Stimulated activated CD4-positive, alpha-beta T cell treated with anti-CD3 and anti-CD28 coated beads, Interleukin-4, amount 100 ng/mL, for 1 hour (primary cell): ENCODE measurements at places on chromosomes 1 and 21.

DNA sequence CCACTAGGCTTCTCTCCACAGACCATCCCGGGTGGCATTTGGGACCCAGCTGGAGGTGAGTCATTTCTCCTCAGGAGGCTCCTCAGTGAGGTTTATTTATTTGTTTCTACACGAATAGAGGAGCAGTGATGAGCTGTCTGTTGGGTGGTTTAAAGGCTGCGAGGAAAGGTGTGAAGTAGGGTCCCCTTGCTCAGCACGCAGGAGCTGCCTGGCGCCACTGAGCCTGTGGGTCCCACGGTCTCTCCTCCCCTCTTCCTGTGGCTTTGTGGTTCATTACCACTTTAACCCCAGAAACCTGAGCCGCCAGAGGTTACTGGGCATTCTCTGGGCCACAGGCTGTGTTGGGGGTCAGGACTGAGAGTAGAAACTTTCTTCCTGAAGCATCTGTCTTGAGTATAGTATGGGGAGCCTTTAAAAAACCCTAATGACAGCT, 39.9 kb downstream of the IL6R start:
- peak; percentile 20 for DNase-seq

GRCh38 chr1:181791721-181792120, 269.8 kb downstream of the ZNF648 start:
- DNase-seq = no peak

DNA sequence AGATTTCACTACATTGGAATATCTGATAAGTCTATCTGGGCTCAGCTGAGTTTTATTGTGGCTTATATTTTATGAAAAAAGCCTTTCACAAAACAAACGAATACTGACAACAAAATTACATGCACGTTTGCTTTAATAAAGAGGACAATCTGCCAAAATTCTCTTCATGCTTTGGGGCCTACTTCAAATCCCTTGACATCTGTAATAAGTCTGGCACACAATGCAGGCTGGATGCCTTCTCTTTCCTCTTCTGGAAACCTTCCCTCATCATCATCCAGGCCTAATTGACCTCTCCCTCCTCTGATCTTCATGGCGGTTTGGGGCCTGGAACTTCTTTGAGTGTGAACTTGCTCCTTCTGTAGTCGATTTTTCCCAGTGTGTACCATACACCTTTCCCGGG, 70.3 kb downstream of the MAP10 start:
- DNase-seq = no peak

GRCh38 chr1:82586473-82586872, 785.7 kb downstream of the ADGRL2 start:
- no peak for DNase-seq

GRCh38 chr1:100100202-100100601, 32.5 kb downstream of the SASS6 start:
- DNase-seq = no peak

DNA sequence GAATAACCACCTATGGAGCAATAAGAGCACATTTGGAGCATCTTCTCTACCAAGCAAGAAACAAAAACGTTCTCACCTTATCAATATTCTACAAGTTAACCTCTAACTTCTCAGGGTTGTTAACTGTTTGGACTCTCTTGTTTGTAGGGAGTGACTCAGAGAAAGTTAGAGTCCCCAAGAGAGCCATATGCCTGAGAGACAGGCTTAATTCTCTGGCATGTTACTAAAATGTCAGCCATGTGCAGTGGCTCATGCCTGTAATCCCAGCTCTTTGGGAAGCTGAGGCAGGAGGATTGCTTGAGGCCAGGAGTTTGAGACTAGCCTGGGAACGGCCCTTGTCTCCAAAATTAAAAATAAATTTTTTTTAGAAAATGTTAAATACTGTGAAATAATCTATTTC, 4.2 kb upstream of the HENMT1 start:
- no peak for DNase-seq

GRCh38 chr1:30538226-30538992, 185.0 kb downstream of the MATN1 start:
- DNase-seq = no peak

- no peak for DNase-seq
Observed at GRCh38 chr1:55184859-55185258, 30.3 kb downstream of the USP24 start.

DNA sequence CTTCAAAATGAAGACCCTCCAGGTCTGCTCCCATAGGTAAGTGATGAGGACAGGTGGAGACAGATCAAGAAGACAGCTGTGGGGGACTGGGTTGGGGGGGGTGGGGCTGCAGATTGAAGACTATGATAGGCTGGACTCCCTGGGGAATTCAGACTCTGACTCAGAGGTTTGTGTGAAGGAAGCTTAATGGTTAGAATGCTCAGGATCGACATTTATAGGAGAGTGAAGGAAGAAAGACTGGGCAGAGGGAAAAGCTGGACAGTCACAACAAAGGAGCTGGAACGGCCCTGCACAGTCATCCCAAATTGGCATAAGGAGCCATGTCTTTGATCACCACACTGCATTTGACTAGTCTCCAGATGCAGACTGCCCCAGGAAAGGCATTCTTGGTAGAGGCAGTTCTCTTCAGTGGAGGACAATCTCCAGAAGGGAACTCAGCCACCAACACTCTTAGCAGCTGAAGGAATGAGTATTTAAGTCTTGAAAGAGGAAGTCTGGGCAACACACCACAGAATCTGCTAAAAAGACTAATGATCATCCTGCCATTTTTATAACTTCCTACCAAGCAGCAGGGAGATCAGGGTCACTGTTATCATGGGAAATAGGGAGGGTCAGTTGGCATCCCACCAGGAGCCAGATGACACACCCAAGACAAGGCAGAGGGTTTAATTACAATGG, 120.0 kb upstream of the ZC3H11B start:
- no peak for DNase-seq

DNA sequence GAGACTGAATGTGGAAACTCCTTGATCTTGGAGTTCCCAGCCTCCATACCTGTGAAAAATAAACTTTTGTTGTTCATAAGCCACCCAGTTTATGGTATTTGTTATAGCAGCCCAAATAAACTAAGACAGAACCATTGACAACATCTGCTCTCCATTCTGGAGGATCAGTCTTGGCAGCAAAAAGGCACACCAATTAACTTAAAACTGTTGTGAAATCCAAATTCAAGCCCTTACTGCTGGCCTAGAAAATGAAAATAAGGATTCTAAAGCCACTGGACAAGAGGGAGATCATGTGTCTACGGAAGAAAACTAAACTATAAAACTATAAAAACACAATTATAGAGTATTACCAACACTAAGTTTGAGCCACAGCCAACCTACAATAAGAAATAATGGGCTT, 172.1 kb upstream of the RNPC3 start:
- DNase-seq = no peak

DNA sequence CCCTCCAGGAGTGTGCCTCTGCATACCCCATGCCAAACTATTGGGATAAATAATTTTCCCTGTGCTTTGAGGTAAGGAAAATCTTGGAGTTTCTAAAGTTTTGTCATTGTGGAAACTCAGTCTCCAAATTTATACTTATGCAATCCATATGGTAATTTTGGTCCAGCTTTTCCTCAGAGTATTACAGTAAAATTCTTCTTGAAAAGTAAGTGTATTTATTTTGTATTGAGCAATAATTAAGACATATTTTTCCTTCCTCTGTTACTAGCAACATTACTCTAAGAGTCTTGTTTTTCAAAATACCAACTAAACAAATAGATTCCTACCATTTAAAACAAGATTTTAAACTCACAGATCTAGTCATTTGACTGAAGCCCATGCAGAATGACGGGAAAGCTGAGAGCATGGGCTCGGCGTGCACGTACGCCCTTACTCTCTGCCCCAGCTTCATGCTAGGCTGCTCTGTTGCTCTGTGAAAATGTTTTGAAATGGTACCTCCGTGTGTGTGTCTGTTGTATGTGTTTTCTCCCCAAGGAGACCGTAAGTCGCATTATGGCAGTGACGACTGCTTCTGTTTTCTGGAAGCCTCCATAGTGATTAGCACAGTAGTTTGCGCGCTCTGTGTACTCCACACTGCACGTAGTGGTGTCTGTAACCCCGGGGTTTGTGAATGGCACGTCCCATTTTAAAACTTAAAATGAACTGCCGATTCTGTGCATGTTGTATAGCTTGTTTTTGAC, 165.3 kb downstream of the SDCCAG8 start:
- DNase-seq = no peak

- DNase-seq = no peak
Observed at GRCh38 chr1:31696242-31696641, 7.6 kb downstream of the COL16A1 start.

GRCh38 chr1:101207891-101208290, 28.9 kb upstream of the S1PR1 start:
- no peak for DNase-seq

DNA sequence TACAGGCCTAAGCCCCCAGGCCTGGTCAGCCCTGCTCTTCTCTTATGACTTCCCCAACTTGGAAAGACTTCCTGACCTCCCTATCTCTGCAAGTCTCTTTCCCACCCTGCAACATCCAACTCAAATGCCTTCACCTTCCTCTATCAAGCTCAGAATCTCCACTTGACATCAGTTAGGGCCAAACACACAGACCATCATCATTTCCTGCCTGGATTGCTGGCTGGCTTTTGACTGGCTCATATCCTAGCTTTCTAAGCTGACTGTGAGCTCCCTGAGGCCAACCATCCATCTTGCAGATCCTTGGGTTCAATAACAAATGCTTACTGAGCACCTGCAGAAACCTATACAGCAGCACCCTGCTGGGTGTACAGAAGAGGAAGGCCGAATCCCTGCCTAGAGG, 137.3 kb upstream of the EDN2 start:
- DNase-seq = no peak

GRCh38 chr1:223473601-223474344, 80.6 kb downstream of the CCDC185 start:
- DNase-seq = no peak

DNA sequence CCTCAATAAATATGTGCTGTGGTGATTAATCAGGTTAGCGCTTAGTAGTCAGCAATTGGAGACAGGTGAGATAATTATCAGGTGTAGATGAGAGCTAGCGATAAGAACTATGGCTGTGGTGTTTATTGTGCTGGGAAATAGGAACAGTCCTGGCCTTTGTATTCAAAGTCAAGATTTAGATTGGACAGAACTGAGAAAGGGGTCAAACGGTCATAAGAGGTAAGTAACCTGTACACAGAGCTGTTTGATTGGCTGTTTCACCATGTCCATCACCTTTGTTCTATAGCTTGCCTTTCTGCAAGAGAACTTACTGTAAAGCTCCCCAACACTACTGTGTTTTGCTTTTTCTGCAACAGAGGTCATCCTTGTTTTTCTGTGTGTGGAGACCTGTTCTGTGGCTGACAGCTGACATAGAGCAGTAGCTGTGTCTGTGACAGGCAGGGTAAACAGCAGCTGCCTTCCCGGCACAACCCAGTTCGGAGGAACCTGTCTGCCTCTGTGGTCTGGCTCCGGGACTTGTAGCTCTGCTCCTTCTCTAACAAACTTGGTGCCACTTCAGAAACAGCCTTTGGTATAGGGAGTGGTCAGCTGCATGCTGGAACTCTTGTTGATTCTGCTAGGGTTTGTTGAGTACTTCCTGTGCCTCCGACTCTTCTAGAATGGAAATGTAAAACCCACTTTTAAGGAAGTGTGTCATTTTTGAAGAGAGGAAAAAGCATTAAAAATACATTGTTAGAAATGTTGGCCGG, 21.1 kb upstream of the CDC42 start:
- peak; percentile 20 for DNase-seq

- peak; percentile 41 for DNase-seq
Observed at GRCh38 chr1:210143465-210144062, 89.0 kb upstream of the SERTAD4 start.
